ENCODE measurements at places on chromosomes 12 and 14.

DNA sequence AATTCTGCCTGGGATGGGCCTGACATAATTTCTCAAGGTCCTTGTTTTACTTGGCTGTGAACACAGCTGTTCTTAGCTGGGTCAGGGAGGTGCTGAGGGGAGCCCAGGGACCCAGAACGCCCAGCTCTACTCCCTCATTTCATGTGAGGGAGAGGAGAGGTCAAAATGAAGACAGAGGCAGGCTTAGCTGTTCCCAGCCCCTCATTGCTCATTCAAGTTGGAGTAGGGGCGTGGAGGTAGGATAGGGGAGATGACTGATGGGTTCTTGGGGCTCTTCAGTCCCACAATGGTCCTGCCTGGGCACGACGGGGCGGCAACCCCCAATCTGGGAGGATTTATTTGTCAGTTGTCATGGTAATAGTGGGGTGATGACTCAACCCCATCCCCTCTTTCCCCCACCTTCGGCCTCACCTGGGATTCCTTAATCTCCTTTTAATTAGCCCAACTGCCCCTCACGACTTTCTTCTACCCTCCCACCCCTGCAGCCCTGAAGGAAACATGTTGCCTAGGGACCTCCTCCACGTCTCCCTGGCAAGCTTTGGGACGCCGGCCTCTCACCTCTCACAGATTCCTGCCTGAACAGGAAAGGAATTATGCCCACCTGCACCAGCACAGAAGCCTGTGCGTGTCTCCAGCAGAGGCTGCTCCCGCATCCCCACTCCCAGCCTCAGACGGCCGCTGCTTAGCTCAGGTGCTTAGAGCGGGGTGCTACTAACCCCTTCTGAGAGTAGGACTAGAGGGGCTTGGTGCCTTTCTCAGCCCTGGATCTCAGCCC lies 10.2 kb downstream of the SPRYD3 start:
- DNase-seq: no peak

- DNase-seq: no peak
Measured at GRCh38 chr14:79630288-79630960, 580.9 kb downstream of the DIO2 start.

DNA sequence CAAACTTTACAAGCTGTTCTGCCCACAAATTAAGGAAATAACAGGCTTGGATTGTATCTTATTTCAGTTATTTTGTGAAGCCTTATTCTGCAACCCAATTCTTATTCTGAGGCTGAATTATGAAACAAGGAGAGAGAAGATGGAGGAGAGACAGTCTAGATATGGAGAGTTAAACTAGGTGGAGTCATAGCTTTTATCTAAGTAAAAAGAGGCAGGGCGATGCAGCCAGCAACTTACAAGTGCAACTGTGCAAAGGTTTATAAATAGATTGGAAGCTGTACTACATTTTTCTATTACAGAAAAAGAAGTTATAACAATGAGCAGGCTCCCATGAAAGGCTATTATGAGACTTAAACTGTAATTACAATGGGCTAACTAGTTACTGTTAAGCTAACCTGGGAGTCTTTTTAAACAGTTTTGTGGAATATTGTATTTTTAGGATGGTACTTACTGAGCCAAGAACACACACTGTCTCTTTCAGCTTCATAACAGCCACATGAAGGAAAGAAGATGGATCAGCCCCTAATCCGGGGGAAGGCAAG lies 22.4 kb downstream of the NID2 start:
- DNase-seq: no peak

- DNase-seq: no peak
Measured at GRCh38 chr14:70422538-70422937, 5.6 kb upstream of the SYNJ2BP start.

DNA sequence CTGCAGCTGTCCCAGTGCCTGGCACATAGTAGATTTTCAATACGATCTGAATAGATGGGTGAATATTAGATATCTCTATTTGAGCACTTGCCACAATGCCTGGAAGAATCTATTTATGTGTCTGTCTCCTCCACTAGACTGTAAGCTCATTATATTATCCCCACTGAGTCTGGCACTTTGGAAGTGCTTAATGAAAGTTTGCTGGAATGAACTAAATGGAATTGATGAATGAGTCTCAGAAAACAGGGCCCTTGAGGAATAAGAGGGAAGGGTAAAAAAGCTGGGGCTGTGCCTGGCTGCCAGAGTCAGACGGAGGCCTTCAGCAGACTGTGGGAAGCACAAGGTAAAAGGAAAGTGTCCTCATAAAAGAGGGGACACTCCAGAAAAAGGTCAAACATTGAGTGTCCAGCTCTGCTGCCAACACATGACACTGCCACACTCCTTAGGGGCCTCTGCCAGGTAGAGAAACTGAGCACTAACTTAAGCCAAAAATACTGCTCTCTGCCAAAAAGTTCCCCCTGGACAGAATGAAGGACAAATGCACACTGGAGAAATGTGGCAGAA lies 39.3 kb downstream of the GLT8D2 start:
- no peak for DNase-seq

- peak; percentile 75 for DNase-seq
Measured at GRCh38 chr14:23071244-23071920, 14.1 kb upstream of the CDH24 start.

GRCh38 chr12:101685092-101685491 lies 12.3 kb upstream of the CHPT1 start:
- DNase-seq: no peak

DNA sequence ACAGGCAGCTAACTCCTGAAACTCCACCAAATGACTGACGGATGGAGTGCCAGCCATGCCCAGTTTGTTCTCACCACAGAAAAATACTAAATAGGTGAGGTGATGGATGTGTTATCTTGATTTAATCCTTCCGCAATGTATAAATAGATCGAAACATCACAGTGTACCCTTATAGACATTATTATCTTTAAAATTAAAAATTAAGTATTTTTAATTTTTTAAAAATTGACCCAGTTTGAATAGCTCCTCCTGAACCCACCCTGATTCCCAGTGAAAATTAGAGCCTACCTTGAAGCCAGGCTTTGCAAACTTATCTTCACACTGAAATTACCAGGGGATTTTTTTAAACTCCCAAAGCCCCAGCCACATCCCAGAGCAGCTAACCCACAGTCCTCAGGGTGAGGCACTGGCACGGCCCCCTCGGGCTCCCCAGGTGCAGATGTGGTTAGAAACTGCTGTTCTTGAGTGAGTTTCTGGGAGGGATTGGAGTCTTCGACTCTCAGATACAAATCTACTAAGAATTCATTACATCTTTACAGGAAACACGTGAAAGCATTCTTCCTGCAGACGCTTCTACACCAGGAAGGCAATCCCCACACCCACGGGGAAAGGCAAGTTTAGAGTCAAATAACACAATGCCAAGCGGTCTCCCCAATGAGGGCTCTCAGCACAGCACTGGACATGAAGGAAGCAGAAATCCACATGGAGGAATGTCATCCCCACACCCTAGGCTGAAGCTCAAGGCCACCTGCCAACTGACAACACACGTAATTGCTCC lies 126.4 kb downstream of the RIMBP2 start:
- DNase-seq: no peak

GRCh38 chr12:1603269-1603993 lies 9.1 kb upstream of the FBXL14 start:
- DNase-seq: no peak

GRCh38 chr14:78863143-78863542 lies 693.0 kb downstream of the NRXN3 start:
- no peak for DNase-seq

All from naive thymus-derived CD4-positive, alpha-beta T cell (primary cell).